AG04449 (cell line): ENCODE measurements at places on chromosomes 4 and X.

DNA sequence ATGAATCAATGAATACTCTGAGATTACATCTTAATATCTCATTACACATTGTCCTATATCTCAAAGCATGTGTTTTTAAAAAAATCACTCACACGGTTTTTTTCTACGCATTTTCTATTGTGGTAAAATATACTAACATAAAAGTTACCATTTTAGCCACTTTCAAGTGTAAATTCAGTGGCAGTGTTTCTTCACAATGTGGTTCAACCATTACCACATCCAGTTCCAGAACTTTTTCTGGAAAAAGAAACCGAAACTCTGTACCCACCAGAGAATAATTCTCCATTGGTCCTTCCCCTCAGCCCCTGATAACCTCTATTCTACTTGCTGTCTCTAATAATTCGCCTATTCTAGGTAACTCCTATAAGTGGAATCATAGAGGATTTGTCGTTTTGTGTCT is 35.3 kb upstream of the ACSL1 start:
- DNase-seq = no peak

DNA sequence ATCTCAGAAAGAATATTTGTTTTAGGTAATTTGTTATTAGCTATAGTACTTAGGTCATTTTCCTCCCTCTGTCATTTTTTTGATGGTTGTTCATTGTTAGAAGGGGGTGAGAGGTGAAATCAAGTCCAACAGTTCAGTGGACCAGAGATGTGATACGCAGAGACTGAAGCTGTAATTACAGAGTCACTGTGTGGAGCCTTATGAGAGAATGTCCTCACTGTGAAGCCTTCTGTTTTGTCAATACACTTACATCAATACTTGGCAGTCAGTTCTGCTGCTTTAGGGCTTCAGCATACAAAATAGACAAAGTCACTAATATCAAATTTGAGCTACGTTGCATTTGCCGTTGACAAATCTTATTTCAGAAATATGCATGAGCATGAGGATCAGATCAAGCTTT is 692.5 kb downstream of the C4orf33 start:
- DNase-seq = no peak

DNA sequence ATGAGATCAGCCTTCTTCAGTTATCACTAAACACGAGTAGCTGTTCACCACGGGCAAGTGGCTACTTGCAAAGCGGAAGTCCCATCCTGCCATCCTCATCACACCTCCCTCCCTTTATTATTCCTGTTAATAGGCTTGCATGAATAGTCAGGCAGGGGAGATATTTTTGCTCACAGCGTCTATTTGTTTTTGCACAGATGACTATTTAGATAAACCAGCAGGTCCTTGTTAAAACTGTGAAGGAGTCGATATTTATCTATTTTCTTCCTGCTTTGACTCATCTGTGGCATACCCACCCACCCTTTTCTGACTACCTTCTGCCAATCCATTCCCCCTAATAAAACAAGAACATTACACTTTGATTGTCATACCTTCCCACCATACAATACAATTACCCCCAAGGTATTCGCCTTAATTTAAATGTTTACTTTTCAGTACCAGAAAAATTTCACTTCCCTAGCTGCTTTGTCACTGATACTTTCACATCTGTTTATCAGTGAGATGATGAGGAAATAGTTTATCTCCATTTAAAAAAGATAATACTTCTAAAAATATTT is 96.6 kb upstream of the BANK1 start:
- no peak for DNase-seq

- no peak for DNase-seq
These were observed 1.9 kb downstream of the EFNB1 start for GRCh38 chrX:68830419-68831404.

DNA sequence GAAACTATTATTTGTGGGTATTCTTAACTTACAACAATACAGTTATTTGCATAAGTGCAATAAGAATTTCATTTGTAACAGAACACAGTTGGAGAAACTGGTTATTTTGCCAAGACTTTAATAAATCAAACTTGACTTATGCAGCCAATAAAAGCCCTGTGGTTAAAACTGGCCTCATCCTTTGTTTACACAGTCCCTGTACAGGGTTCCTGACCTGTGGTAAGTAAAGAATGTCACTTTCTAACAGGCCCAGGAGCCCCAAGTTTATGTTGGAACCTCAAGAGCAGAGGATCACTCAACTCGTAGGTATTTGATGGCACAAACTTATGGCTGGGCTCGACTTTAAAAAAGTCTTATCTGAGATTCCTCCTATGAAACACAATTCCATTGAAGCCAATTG is 88.6 kb upstream of the PTCHD1 start:
- DNase-seq = no peak

DNA sequence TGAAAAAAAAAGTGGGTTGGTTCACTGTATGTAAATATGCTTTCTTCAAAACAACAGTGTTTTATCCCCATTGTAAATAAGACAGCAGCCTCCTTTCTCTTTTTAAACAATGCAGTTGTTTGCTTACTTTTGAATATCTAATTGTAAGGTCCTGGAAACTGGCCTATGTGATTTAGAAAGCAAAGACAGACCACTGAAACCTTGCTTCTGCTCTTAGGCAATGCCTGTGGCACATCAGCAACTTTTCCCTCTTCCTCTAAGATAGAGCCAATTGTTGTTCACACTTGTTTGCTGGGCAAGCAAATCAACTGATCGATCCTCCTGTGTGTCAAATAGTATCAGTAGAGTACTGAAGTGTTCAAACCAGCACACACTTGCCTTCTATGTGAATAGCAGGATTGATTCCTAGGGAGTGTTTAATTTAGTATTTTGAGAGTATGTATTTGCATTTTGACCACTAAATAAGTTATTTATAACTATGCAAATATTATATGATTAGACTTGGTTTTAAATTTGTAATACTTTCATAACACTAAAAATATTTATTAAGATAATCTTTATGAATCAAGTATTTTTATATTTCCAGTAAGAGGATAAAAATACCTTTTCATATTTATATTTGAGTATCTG is 55.4 kb upstream of the GRPR start:
- no peak for DNase-seq

DNA sequence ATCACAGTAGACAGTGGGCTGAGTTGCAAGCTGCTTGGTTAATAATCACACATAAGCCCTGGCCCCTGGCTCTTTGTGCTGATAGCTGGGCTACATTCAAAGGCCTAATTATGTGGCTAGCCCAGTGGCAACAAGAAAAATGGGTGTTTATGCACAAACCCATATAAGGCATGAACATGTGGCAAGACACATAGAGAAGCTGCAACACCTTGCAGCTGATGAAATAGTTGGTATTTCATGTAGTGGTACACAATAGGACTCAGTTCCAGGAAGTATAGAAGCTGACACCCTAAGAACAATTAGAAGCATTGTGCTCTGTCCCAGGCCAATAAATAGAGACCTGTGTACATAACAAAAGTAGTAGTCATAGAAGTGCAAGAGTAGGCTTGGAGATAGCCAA is 14.6 kb upstream of the ZNF630 start:
- DNase-seq = no peak

- no peak for DNase-seq
These were observed 1574.3 kb upstream of the PABPC4L start for GRCh38 chr4:135775909-135776308.
